ENCODE measurements at places on chromosomes 7 and 10.

DNA sequence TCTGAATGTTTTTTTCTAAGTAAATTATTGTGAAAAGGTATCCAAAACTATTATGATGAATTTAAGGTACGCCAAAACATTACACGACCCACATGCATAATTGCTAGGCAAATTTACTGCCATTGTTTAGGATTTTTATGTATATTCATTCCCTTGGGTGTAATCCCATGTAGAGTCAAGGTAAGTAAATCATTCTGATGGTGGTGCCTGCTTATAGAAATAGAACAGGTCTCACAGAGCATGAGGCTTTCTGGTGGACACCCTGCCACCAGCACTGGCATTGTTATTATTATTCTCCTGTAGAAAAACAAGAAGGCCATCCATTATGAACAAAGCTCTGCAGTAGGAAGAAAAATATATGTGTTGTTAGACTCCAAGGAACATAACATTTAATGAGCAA, 111.7 kb upstream of the ZNF804B start:
- no peak for DNase-seq

DNA sequence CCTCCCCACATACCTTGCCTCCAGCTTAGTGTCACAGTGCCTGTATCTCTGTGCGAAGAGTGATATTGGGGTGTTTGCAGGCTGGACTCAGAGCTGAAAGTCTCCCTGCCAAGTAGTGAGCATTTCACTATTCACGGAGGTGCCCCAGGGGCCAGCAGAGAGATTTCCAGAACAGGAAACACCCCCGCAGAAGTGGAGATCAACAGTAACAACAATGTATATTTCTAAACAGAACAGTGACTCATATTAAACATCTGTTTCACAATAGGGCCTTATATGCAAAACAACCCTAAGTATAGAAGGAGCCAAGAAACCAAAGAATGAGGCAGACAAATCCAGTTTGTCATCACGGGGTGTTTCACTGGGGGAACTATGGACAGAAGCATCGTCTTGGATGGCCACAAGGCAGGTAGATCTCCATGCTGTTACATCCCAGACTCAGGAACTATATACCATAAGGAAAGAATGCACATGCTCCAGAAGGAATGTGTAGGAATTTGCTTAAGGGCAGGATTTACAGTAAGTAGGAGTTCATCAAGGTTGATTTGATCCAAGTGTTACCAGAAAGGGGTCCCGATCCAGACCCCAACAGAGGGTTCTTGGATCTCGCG, 29.3 kb upstream of the CCL24 start:
- no peak for DNase-seq

- DNase-seq: no peak
Measured at GRCh38 chr10:29189256-29189655, 99.6 kb upstream of the LYZL1 start.

DNA sequence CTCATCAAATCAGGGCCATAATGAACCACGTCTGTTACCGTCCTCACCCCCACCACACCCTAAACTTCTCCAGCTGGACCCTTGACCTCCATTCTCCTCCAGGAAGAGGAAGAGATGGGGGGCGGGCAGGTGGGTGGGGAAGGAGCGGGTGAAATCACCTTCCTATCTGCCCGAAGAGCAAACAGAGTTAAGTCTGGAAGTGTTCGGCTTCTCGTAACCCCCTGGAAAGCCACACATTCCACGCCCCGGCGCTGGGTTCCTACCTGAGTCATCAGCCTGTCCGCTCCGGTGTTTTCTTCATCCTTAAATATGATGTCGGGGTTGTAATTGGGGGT, 736 bp downstream of the SHH start:
- no peak for DNase-seq

DNA sequence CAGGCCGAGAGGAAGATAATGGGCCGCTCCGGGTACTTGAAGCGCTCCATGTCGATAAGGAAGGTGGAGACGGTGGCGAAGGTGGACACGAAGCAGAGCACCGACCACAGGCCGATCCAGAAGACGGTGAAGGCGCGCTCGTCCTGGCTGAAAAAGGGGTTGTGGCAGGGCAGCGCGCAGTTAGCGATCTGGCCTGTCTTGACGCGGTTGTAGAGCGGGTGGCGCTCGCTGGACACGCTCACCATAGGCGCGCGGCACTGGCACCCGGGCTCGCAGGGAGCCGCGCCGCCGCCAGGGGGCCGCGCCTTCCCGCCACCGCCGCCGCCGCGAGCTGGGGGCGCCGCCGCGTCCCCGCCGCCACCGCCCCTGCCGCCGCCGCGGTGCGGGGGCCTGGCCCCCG, 1.6 kb downstream of the FZD8 start:
- DNase-seq: peak; percentile 92

- no peak for DNase-seq
Measured at GRCh38 chr10:4102802-4103344, 317.9 kb upstream of the KLF6 start.

GRCh38 chr10:104146882-104147281, 24.9 kb downstream of the SFR1 start:
- no peak for DNase-seq

- DNase-seq: no peak
Measured at GRCh38 chr7:82390936-82391335, 52.6 kb downstream of the CACNA2D1 start.

DNA sequence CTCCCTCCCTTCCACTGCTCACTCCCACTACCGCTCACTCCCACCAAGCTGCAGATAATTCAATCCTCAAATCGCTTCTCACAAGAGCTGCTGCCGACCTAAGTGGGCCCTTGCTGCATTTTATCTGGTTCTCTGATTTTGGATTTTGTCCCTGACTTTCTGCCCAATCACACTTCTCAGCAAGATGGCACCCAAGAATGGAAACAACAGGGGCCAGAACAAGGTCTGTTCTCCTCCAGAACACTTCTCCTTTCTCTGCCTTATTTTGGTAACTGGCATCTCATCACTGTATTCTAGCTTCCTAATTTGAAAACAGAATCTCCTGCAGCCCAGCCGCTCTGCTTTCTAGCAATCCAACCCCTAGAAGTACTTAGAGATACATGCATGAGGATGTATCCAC, 172.8 kb downstream of the GRID1 start:
- DNase-seq: no peak

Data from D341Med (cell line).